Peyer's patch (tissue), 4 donors: ENCODE measurements at places on chromosomes 2 and 18. TPM values are rescaled to one million over a fixed set of nuclear protein-coding genes. Genes with fewer than 3 reads are reported as not detected.

Gene SFT2D3
- total RNA-seq, result 7.9 TPM

Gene INHBB
- total RNA-seq, result not detected

Gene RGPD4
- total RNA-seq, result not detected

Gene LGALSL
- total RNA-seq, result 56.1 TPM

Gene KCNS3
- 76.7 TPM for total RNA-seq

Gene TUBA3D
- not detected for total RNA-seq

Gene ALPG
- total RNA-seq, result not detected

Gene SERPINB4
- total RNA-seq, result not detected

Gene MAP2
- 2.9 TPM for total RNA-seq

Gene ZNF396
- 6.6 TPM for total RNA-seq

Gene PNO1
- total RNA-seq, result 14.9 TPM

Gene CIB4
- total RNA-seq, result not detected

Gene UGT1A8
- total RNA-seq, result 19.6 TPM

Gene CXCR2
- total RNA-seq, result not detected

DNA sequence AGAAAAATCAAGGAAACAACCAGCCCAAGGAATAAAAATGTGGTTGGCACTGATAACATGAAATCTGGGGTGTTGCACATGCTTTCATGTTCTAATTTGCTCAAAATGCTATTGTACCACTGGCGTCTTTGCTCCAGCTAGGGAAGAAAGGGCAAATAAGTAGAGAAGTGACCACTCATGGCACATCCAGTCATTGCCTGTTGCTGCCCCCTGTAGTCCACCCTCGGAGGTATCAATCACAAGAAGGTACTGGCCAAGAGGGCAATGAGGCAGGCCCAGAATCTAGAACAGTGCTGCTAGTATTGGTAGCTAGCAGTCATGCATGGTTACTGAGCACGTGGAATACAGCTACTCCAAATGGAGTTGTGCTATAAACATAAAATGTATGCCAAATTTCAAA lies 213.4 kb downstream of the CDCA7 start:
- H3K4me1 ChIP-seq, result no peaks in the 10 kb centered on the region
- H3K27me3 ChIP-seq, result no peaks in the 10 kb centered on the region
- H3K4me3 ChIP-seq, result no peak overlapping the region
- H3K27ac ChIP-seq, result no peak overlapping the region
- H3K36me3 ChIP-seq, result no peaks in the 10 kb centered on the region

DNA sequence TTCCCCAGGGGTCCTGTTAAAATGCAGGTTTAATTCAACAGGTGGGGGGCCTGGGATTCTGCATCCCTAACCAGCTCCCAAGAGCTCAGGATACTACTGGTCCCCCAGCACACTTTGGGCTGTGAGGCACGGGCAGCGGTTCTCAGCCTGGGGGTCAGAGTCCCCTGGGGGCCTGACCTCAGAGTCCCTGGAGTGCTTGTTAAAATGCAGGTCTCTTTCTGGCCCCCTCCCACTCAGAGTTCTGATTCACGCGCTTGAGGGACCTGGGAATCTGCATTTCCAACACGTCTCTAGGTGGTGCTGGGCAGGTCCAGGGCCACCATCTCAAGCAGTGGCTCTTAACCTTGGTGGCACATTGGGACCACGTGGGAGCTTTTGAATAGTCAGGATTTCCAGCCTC lies 2.8 kb upstream of the OTOS start:
- H3K36me3 ChIP-seq, result no peaks in the 10 kb centered on the region
- no peak for DNase-seq
- H3K4me3 ChIP-seq, result no peak overlapping the region
- no peak overlapping the region for H3K27ac ChIP-seq

DNA sequence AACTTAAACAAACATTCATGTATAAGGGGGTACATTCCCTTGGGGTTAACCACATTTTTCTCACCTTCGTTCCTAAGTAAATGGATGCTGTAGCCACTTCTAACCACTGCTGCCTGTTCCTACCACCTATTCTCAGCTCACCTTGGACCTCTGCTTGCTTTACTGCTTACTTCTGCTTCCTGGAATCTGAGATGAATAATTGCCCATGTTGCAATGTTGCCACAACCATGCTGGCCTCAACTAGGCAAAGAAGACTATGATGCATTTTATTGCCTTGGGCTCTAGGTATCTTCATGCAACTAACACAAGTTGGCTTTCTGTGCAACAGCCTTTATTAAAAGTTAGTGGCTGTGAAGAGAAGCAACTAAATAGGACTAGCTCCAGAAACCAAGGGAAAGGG lies 106.3 kb upstream of the TCF4 start:
- no peaks in the 10 kb centered on the region for H3K27me3 ChIP-seq
- H3K36me3 ChIP-seq, result no peaks in the 10 kb centered on the region
- no peak overlapping the region for H3K27ac ChIP-seq
- no peak for DNase-seq

GRCh38 chr2:47561906-47562305 lies 158.9 kb downstream of the MSH2 start:
- H3K4me1 ChIP-seq, result no peaks in the 10 kb centered on the region
- H3K27me3 ChIP-seq, result no peaks in the 10 kb centered on the region
- no peak overlapping the region for H3K4me3 ChIP-seq
- no peaks in the 10 kb centered on the region for H3K36me3 ChIP-seq
- DNase-seq, result no peak

- no peaks in the 10 kb centered on the region for H3K27me3 ChIP-seq
- no peak overlapping the region for H3K27ac ChIP-seq
- H3K4me1 ChIP-seq, result no peaks in the 10 kb centered on the region
- H3K36me3 ChIP-seq, result no peaks in the 10 kb centered on the region
- no peak overlapping the region for H3K4me3 ChIP-seq
- no peak for DNase-seq
Measured at GRCh38 chr2:42557306-42557705, 11.1 kb upstream of the MTA3 start.

DNA sequence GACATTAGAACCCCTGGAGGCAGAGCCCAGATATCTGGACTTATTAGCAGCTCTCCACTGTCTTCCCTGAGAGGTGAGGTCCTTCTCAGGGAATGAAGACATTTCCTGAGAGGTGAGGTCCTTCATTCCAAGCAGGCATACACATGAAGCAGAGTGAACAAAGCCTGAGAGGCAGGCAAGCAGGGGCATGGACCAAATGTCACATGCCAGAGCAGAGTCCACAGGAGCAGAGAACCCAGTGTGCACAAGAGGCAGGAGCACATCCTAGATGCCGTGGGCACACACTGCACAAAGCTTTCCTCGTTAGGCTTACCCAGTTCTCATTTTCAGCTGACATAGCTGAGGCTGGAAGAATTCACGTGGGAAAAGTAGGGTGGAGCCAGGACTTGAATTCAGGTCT lies 759.9 kb upstream of the HS6ST1 start:
- no peak overlapping the region for H3K4me3 ChIP-seq
- H3K4me1 ChIP-seq, result no peaks in the 10 kb centered on the region
- no peaks in the 10 kb centered on the region for H3K36me3 ChIP-seq
- no peaks in the 10 kb centered on the region for H3K27me3 ChIP-seq

DNA sequence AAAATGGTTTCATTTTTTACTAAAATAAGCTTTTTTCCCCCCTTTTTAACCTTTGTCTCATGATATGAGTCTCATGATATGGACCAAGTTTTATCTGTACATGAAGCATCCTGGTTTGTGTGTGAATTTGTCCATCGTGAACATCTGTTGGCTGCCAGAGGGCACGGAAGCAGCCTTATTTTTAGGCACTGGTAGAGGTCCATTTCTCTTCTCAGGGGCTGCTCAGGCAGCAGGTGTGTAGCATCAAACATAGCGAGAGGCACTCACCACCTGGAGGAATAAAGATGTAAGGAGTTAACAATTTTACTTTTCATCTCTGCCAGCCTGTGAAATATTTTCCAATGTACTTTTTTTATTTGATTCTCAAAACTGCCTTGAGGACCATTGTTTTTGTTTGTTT lies 134.5 kb downstream of the RHBDD1 start:
- H3K27me3 ChIP-seq, result no peaks in the 10 kb centered on the region
- no peaks in the 10 kb centered on the region for H3K4me1 ChIP-seq
- H3K36me3 ChIP-seq, result no peaks in the 10 kb centered on the region
- H3K4me3 ChIP-seq, result no peak overlapping the region
- peak; percentile 30 for DNase-seq
- no peak overlapping the region for H3K27ac ChIP-seq

DNA sequence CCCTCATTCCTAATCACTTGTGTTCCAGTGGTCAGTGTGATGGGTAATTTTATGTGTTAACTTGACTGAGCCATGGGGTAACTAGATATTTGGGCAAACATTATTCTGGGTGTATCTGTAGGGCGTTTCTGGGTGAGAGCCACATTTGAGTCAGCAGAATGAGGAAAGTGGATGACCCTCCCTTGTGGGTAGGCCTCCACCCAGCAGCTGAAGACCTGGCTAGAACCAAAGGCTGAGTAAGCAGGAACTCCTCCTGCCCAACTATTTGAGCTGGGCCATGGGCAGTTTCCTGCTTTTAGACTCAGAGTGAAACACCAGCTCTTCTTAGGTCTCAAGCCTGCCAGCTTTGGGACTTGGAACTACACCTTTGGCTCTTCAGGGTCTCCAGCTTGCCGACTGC lies 141.8 kb downstream of the ACKR3 start:
- no peak overlapping the region for H3K27ac ChIP-seq
- no peak for DNase-seq
- H3K4me3 ChIP-seq, result no peak overlapping the region
- H3K36me3 ChIP-seq, result no peaks in the 10 kb centered on the region
- H3K4me1 ChIP-seq, result no peaks in the 10 kb centered on the region

DNA sequence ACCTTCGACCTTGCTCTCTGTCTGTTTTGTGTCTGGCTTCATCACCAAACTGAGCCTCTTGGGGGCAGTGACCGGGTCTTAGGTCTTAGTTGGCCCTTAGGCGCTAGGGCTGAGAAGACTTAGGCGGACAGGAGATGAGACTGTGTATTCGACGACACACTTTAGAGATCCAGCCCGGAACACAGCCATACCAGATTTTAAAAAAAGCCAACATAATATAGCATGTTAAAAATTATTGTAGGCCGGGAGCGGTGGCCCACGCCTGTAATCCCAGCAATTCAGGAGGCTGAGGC lies 9.5 kb upstream of the PROC start:
- no peaks in the 10 kb centered on the region for H3K27me3 ChIP-seq
- H3K27ac ChIP-seq, result peak overlapping the region; percentile 96
- peaks cover 8% of the 10 kb centered on the region for H3K4me1 ChIP-seq
- peak overlapping the region; percentile 65 for H3K4me3 ChIP-seq
- no peaks in the 10 kb centered on the region for H3K36me3 ChIP-seq
- no peak for DNase-seq

GRCh38 chr2:122255924-122256323 lies 500.5 kb downstream of the TSN start:
- no peak overlapping the region for H3K27ac ChIP-seq
- H3K4me1 ChIP-seq, result no peaks in the 10 kb centered on the region
- H3K36me3 ChIP-seq, result no peaks in the 10 kb centered on the region

DNA sequence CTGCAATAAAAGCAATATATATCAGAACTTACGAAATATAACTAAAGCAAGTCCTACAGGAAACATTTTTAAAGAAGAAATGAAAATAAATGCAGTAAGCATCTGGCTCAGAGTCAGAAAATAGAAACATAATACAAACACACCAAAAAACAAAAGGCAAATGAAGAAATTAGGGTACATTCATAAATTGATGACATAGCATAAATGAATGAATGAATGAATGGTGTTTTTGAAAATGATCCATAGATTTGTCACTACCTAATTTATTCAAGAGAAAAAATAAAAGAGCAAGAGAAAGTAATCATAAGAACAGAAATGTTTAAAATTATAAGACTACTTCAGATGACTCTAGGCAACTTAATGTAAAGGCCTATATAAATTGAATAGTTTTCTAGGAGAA lies 226.1 kb upstream of the CDH20 start:
- H3K27ac ChIP-seq, result no peak overlapping the region
- no peaks in the 10 kb centered on the region for H3K27me3 ChIP-seq
- H3K4me3 ChIP-seq, result no peak overlapping the region
- no peaks in the 10 kb centered on the region for H3K4me1 ChIP-seq
- DNase-seq, result no peak
- no peaks in the 10 kb centered on the region for H3K36me3 ChIP-seq

DNA sequence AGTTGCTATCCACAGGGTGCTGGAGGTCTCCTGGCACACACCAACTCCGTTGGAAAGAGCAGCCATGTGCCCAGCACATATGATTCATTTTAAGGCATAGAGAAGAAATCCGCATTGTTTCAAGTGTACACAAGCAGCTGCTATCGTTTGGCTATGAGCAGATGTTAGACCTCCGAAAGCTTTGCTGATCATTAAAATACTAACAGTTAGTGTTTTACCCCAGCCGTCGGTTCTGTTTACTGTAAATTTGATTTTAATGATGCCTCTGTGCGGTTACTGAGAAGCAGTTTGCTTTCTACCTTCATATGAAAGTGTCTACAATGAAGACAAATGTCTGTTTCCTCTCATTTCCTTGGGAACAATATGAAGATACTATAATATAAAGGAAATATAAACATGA lies 154.9 kb downstream of the PTGR3 start:
- H3K27me3 ChIP-seq, result no peaks in the 10 kb centered on the region
- no peak for DNase-seq
- H3K36me3 ChIP-seq, result no peaks in the 10 kb centered on the region
- no peak overlapping the region for H3K27ac ChIP-seq
- no peaks in the 10 kb centered on the region for H3K4me1 ChIP-seq

DNA sequence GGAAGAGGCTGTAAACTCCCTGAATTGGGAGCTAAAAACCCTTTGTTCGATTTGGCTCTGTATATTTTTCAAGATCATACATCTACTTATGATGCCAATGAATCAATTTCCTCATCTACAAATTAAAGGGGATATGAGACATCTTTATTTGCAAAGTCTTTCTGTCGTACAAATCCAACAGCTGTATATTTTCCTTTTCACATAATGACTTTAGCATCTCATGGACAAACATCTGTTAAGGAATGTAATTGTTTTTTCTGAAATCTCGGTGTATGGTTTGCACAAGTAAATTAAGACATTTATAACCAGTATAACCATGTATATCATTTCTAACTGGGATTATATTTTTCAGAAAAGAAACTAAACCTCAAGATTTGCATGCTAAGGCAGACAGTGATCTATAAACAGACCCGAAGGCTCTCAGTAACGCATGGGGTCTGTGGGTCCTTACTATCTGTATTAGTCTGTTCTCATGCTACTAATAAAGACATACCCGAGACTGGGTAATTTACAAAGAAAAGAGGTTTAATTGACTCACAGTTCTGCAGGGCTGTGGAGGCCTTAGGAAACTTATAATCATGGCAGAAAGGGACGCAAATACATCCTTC lies 130.8 kb downstream of the SLC8A1 start:
- H3K4me1 ChIP-seq, result no peaks in the 10 kb centered on the region
- H3K27me3 ChIP-seq, result no peaks in the 10 kb centered on the region
- H3K27ac ChIP-seq, result no peak overlapping the region
- DNase-seq, result no peak
- H3K4me3 ChIP-seq, result no peak overlapping the region
- no peaks in the 10 kb centered on the region for H3K36me3 ChIP-seq

GRCh38 chr2:136703214-136703613 lies 62.1 kb upstream of the THSD7B start:
- H3K27me3 ChIP-seq, result no peaks in the 10 kb centered on the region
- H3K27ac ChIP-seq, result no peak overlapping the region
- no peak for DNase-seq
- no peaks in the 10 kb centered on the region for H3K4me1 ChIP-seq
- no peak overlapping the region for H3K4me3 ChIP-seq
- no peaks in the 10 kb centered on the region for H3K36me3 ChIP-seq

GRCh38 chr2:200471324-200471848 lies 38.5 kb downstream of the KCTD18 start:
- H3K36me3 ChIP-seq, result peaks cover 74% of the 10 kb centered on the region
- H3K4me1 ChIP-seq, result no peaks in the 10 kb centered on the region
- no peak overlapping the region for H3K27ac ChIP-seq
- peak; percentile 39 for DNase-seq
- H3K4me3 ChIP-seq, result no peak overlapping the region
- H3K27me3 ChIP-seq, result no peaks in the 10 kb centered on the region

GRCh38 chr2:37436323-37436722 lies 91.9 kb downstream of the QPCT start:
- H3K4me1 ChIP-seq, result no peaks in the 10 kb centered on the region
- no peaks in the 10 kb centered on the region for H3K36me3 ChIP-seq
- no peak overlapping the region for H3K27ac ChIP-seq
- H3K4me3 ChIP-seq, result no peak overlapping the region
- H3K27me3 ChIP-seq, result no peaks in the 10 kb centered on the region
